CD4-positive, alpha-beta T cell treated with Interferon gamma for 1 hour (primary cell): ENCODE measurements at places on chromosomes 13 and 19.

DNA sequence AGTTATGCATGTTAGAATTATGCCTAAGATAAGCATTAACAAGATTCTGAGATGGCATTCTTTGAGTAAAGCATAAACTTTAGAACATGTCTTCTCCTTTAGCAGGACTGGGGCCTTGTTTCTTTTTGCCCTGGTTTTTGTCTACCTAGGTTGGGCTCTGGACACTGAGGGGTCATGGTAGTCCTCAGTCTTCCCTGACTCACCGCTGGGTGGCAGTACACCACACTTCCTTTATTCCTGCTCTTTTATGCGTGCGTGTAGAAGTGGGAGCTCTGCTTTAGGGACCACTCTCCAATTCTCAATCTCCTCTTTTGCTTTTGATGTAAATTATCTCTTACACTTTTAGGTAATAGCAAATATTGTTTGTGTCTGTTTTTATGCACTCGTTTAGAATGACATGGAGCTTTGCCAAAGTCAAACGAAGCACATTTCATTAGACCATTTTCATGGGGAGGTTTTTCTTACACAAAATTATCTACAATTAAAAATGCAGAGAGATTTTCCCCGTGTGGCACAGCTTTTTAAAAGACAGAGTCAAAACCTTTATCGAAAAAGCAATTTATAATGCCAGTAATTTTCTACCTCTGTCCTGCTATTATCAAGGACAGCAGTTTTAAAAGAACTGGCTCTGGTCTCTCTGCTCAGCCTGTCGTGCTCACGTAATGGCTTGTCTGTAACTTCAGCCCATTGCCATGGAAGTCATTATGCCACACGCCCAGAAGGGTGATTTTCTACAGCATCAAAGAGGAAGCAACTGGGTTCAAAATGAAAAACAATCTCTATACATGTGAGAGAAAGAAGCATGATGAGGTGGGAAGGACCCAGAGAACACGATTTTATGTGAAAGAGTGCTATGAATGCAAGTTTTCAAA is 413.9 kb downstream of the COG6 start:
- DNase-seq, result peak; percentile 65

DNA sequence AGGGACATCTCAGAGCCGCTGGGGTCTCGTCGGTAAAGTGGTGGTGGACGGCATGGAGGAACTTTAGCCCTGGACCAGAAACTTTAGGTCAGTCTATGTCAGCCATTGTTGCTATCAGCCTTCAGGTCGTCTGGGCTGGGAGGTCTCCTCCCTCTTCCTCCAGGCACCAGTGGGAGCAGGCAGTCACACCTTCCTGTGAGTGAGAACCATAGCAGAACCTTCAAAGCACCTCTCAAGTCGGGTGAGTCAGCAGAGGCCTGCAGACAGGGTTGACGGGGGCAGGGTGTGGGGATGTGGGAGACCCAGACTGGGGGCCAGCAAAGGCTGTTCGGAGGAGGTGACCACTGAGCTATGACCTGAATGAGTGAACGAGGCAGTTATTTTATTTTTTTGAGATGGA is 15.4 kb upstream of the SBNO2 start:
- no peak for DNase-seq

GRCh38 chr13:98959291-98959690 is 18.6 kb downstream of the DOCK9 start:
- DNase-seq, result no peak

DNA sequence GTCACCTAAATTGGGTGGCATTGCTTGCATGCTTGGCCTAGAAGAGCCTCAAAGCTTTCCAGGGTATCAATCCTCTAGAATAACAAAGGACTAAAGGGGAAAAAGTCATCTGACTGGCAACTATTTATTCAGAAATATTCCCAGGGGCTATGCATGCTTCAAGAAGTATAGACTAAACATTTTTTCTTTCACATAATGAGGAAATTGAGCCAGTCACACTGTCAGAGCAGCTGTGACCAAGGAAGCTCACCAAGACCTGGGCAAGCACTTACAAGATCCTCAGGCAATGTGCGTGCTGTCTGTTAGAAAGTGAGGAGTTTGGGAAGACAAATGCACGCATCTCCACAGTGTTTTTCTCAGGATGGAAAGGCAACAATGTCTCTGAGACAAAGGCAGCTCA is 747.2 kb downstream of the DIAPH3 start:
- DNase-seq, result no peak

DNA sequence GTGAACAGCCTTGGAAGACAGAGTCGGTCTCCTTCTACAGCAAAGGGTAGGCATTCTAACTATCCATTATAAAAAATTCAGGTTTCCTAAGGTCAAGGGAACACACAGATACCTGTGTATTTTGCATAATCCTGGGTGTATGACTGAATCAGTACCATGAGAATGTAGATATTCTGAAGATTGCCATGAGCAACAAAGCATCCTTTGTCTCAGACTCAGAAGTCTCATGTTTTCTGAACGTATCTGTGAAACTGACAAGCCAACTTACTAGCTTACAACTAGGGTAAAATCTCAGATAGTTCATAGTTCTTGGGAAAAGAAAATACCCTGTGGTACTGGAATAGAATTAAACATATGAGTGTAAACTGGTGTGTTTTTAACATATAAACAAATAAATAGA is 6.5 kb downstream of the ZNF566 start:
- no peak for DNase-seq
